ENCODE measurements at places on chromosomes 2 and 18.

DNA sequence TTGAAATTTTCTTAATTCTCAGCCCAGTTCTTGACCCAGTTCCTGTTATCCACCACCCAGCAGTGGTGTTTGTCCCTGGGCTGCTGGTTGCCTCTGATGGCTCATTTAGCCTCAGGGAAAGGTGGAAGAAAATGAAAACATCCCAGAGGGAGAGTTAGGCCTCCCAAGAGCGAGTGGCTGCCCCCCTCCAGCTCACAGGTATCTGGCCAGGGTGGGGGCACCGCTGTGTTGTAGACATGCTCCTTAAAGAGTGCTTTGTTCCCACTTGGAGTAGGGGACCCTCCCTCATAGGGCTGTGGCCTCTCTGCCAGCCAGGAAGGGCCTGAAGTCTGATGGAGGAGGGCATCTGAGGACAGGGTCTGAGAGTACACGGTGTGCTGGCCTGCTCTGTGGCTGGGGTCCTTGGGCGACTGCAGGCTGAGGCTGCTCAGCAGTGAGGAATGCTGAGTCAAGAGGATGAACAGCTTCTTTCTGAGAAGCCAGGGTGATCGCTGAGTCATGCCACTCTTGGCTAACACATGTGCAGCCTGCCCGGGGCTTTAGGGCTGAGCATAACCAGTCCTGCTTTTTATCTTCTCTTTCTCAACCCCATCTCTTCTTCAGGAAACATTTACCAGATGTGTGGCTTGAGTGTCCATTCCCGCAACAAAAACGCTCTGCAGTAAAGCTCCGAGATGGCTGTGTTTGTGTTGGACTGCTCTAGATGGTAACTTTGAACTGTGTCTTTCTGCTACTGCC, 72.3 kb downstream of the IL1R2 start:
- peak; percentile 96 for DNase-seq

DNA sequence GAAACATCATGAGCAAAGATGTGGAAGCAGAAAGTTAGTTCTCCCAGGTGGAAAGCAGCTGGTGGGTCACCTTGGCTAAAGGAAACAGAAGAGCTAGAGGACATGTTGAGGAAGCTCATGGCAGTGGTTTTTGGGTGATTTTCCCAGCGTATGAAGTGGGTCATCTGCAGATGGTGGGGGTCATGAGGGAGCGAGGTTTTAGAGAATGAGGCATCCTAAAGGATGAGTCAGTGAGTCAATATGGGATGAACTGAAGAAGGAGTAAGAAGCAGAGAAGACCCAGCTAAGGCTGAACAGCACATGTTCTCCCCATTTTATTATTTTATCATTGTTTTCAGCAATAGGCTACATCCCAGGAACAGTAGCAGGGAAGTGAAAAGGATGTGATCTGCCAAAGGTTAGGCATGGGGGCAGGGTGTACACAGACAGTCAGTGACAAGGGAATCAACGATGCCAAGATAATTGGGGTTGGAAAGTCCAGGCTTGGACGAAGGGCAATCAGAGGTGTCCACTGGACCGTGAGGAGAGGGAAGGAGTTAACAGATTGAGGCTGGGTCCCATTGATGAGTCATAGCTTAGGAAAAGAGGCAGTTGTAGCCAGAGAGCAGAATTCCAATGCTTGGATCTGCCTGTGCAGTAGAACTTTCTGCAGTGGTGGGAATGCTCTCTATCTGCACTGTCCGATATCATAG, 289.3 kb upstream of the RAB12 start:
- DNase-seq = peak; percentile 58

GRCh38 chr2:184543832-184544231, 54.5 kb upstream of the ZNF804A start:
- no peak for DNase-seq

- DNase-seq = peak; percentile 54
Measured at GRCh38 chr2:200498402-200499162, 11.3 kb downstream of the KCTD18 start.

GRCh38 chr2:211390536-211391188, 834.3 kb downstream of the CPS1 start:
- no peak for DNase-seq

GRCh38 chr2:234292205-234292961, 204.5 kb downstream of the ARL4C start:
- no peak for DNase-seq

DNA sequence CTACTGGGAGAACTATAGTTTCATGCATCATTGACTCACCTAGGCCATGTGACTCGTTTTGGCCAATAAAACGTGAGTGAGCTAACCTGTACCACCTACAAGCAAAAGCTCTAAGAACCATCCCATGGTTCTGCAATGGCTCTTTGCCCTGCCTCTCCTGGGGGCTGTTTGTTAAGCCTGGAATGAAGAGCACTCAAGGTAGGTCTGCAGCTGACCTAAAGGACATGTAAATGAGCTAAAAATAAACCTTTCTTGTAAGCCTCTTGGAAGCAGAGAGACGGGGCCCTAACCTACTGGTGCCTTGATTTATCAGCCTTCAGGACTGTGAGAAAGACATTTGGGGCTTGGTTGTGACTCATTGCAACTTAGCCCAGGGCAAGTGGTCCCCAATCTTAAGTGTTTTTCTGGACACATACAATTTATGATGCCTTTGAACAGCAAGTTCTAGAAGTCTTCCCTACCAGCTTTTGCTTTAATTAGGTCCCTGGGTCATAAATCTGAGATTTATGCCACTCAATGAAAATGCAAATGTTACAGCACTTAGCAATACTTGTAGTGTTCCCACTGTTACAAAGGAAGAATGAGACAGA, 107.4 kb downstream of the OSBPL6 start:
- DNase-seq = no peak

DNA sequence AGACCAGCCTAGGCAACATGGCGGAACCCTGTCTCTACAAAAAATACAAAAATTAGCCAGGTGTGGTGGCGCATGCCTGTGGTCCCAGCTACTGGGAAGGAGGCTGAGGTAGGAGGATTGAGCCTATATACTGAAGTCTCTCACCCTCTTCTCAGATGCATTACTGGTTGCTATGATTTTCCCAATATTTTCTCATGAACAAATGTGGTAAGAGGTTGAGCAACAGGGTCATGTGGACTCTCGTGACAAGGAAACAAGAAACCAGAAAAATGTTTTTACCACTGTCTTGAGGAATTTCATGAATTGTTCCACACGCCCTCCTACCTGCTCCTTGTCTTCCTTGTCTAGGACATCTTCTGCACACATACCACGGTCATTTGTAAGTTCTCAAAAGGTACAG, 12.4 kb downstream of the LMAN2L start:
- no peak for DNase-seq

DNA sequence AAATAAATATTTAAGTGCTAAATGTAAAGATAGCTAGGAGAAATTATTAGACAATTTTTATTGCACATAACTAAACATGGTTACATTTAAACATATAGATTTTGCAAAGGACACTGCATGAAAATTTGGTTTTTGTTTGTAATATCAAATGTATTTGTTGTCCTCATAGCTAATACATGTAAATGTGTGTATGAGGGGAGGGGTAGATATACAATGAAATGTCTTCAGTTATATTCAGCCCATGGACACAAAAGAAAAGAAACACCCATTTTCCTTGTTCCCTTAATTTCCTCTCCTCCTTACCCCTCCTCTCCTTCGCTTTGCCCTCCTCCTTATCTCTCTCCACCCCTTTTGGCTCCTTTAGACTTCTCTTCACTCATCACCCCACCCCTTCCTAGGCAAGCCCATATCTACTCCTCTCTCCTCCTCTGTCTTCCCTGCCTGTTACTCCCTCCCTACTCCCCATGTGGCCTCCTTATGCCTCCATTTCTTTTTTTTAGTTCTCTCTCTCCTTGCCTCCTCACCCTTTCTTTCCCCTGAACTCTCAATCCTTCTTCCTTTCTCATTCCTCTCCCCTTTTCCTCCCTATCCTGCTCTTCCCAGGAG, 1.4 kb downstream of the COL3A1 start:
- peak; percentile 97 for DNase-seq

Data from fibroblast of skin of back (primary cell).